Stimulated activated CD8-positive, alpha-beta memory T cell treated with anti-CD3 and anti-CD28 coated beads, Interleukin-15, amount 100 ng/mL, for 24 hours (primary cell): ENCODE measurements at places on chromosomes 5 and 9.

DNA sequence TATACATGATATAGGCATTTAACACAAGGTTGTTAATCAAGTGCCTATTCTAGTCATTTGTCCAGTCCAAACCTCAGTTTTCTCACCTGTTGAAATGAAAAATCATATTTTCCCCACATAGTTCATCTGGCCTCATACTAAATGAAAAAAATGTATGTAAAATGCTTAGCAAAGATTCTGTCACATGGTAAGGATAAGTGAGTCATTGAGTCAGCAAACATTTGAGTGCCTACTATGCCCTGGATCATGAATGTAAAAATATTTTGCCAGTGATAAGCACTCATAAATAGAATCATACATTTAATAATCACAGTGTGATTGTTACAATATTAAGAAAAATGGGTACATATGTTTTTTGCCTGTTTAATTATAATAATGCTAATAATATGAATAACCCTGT is 181.2 kb upstream of the PAPPA start:
- DNase-seq: no peak

GRCh38 chr5:2011481-2012411 is 129.0 kb upstream of the IRX4 start:
- DNase-seq: no peak

DNA sequence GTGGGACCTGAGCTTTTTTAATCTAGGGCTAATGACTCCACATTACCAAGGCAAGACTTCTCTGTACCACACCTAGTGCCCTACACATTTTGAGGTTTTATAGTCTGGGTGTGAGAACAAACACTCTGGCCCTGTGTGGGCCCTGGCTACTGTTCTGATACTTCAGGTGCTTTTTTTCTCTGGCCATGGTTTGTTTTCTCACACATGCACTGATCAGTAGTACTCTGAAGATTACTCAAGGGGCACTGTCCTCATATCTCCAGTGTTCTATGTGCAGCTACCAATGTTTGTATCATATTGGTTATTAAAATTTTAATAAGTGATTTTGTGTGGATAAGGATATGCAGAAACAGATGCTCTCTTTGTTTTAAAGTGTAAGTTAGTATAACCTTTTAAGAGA is 5.9 kb upstream of the C9orf40 start:
- DNase-seq: no peak

- no peak for DNase-seq
These were observed at the start of gene MCTP1 for GRCh38 chr5:95284572-95285408. TSS of gene MCTP1 (minus strand) at chr5:95285094.

DNA sequence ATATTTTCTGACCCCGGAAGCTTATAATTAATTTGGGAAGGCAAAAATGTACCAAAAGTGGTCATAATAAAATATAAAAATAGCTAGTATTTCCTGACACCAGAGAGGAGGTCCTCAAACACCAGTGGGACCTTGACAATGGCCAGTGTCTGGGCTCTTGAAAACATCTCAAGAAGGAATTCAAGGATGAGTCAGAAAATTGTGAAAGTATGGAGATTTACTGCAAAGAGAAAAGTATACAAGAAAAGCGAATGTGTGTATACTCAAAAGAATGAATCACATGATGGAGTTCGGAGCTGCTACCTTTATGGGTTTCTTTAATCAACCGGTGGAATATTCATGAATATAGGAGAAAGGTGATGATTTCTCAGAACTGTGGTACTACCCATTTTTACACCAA is 1709.0 kb upstream of the WWC1 start:
- no peak for DNase-seq

- no peak for DNase-seq
These were observed 41.6 kb downstream of the ADAMTS12 start for GRCh38 chr5:33850100-33850594.

DNA sequence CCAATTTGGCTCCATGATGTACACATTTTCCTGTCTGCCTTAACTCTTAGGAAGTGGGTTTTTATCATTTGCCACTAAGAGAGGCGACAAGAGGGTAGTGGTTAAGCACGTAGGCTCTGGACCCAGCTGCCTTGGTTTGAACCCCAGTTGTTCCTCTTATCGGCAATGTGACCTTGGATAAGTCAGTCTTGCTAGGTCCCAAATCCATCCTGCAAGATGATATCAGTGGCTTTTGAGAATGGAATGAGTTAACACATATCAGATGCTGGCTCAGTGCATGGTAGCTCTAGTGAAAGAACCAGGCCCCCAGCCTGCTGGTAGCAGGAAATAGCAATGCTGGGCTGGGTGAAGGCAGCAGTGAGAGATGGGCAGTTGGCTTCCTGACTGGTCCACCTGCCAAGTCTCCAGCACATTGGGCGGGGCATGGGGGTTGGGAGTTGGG is 72.5 kb downstream of the STK10 start:
- no peak for DNase-seq

- DNase-seq: no peak
These were observed 241.7 kb downstream of the PIK3R1 start for GRCh38 chr5:68457285-68457684.

- no peak for DNase-seq
These were observed 173.6 kb upstream of the IER5L start for GRCh38 chr9:129351642-129352145.

DNA sequence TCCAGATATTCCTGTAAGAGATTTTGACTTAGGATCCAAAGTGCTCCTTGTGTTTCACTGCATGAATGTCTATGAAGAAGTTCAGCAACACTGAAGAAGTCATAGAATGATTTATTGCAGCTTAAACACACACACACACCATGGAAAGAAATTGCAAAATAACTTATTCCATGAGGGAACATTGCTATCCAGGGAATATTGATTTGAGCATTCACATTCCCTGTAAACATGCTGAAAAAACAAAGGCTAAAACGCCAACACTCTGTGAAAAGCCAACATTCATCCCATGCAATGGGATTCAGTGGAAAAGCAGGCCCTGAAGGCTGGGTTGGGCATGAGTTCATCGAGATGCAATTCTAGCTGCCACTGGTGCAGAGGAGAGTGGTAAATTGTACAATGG is 109.6 kb upstream of the CXCL14 start:
- DNase-seq: no peak

- DNase-seq: no peak
These were observed 78.2 kb upstream of the RXRA start for GRCh38 chr9:134247918-134248631.

- DNase-seq: no peak
These were observed 100.9 kb upstream of the TBC1D2 start for GRCh38 chr9:98356326-98356725.

GRCh38 chr5:173327084-173327947 is 898 bp downstream of the STC2 start:
- no peak for DNase-seq

- DNase-seq: no peak
These were observed 342.4 kb downstream of the FGF10 start for GRCh38 chr5:44046619-44047364.

DNA sequence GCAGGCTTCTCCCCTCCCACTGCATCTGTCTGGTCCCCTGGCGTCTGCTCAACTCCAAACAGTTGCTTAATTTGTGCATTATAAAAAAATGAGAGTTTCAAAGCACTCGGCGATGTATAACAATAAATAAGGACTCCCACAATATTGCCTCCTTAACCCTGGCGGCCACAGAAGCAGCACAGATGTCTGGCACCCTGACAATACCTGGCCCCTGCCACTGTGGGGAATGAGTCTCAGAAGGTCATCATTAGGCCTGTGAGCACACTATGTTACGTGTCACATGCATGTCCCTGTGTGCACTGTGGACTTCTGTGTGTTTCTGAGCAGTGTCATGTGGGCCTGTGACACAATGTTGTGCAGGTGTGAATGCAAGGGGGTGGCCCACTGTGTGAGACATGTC is 236.5 kb downstream of the PBX3 start:
- DNase-seq: no peak

DNA sequence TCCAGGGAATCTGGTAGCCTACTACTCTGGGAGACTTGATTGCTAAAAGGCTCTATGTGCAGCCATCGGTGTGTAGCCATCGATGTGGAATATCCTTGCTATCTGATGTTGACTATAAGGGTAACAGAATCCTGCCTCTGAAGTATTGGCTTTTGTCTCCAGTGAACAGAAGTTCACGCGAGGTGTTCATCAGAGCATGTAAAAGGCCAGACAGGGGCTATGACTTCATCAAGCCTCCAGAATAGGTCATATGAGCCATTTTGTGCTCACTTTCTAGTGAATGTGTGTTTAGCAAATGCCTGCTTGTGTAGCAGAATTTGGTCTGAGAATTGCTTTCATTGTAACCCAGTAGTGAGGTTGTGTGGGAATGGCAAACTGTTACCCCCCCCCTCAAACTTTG is 66.8 kb upstream of the RAD23B start:
- no peak for DNase-seq

- DNase-seq: no peak
These were observed 56.9 kb upstream of the SIMC1 start for GRCh38 chr5:176181271-176181855.

DNA sequence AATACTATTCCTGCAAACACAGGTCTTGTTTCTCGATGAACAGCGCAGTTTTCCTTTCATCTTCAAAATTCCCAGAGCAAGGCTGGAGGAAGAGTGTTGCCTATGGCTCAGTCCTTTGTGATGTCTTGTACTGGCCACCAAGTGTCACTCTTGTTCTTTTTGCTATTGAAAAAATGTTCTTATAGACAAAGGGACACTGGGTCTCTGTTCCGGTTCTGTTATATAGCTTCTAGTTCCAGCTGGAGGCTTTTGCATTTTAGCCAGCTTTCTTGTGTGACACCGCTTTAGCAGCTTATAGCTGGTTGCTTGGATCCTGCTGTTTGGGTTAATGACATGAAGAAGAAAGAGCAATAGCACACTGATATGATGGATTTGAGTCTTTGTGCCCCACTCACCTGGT is 343.7 kb upstream of the KCNN2 start:
- DNase-seq: no peak

DNA sequence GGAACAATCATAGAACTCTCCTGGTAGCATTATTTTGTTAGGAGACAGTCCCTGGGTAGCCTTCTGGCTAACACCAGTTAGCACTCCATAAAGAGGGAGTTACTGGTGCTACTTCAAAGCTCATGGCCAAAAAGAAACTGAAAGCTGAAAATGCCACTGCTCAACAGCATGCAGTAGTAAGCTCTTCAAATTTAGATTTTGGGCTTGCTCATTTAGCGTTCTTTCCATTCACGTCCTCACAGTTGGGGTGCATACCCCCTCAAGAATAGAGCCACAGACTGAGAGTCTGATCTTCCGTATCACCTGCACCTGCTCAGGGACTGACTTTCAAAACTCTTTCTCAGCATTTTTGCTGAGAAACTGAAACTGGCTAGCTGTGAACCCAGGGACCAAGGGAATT is 24.7 kb downstream of the NTRK2 start:
- no peak for DNase-seq

- DNase-seq: no peak
These were observed 616.0 kb downstream of the RAB3C start for GRCh38 chr5:59198832-59199231.

GRCh38 chr9:73132034-73132776 is 19.5 kb upstream of the ANXA1 start:
- DNase-seq: peak; percentile 20

GRCh38 chr5:3161672-3162071 is 410.2 kb upstream of the IRX2 start:
- no peak for DNase-seq

DNA sequence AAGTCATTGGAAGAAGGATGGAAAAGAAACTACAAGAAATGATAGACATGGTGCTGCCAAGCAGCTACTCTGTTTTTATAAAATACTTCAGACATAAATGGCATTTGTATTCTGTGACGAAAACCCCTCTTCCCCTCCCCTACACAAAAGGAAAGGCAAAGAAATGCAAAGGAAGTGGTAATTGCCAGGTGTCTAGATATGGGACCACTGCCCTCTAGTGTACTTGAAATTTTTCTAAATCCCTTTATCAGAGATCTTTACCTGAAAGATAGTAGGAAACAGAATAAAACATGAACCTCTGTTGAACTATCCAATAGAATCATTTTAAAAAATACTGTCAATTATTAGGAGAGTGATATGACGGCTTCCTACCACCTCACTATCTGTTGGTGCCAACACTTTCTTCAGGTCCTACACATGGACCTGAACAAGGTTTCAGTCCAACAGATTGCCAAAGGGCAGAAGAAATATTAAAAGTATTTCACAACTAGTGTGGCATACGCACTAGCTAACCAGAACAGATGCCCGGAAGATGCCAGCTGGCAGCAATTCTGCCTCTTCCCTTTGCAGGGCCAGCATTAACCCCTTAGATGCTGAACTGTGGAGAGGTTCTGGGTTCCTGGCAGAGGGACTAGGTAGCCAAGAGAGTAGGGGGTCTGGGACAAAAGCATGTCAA is 104.1 kb downstream of the TSSK1B start:
- DNase-seq: no peak

DNA sequence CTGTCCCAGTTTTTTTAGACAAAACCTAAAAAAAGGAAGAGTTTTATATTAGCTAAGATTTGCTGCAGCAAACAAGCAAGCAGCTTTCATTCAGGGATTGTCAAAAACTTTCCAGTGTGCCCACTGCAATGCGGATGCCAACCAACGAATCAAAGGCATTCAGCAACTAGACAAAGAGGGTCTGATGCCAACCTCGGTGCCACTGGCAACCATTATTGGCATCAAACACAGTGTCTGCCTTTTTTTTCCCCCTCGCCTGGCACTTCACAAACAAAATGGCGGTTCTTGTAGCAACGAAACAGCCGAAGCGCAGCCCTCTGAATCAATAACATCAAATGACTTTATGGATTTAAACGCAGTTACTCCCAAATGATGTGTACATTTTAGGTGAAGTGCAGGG is 10.4 kb downstream of the NFIB start:
- no peak for DNase-seq

DNA sequence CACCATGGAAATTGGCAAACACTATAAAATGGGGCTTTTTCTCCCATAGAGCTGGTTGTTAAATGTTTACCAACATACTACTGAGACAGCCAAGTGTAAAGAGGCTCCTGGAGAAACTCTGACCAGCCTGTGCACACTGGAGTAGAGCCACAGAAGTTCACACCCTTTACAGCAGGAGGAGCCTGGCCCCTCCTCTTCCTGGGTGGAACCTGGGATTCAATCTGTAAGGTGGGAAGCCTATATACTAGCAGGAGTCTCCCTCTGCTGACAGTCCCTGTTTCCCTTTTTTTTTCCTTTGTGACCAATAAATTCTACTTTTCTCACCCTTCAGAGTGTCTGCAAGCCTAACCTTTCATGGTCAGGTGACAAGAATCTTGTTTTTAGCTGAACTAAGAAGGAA is 10.4 kb upstream of the SLC30A5 start:
- DNase-seq: no peak

GRCh38 chr9:120735415-120736126 is 21.3 kb upstream of the MEGF9 start:
- DNase-seq: no peak
